ENCODE measurements at places on chromosomes 16 and 17. TPM values are rescaled to one million over a fixed set of nuclear protein-coding genes. Genes with fewer than 3 reads are reported as not detected.

DNA sequence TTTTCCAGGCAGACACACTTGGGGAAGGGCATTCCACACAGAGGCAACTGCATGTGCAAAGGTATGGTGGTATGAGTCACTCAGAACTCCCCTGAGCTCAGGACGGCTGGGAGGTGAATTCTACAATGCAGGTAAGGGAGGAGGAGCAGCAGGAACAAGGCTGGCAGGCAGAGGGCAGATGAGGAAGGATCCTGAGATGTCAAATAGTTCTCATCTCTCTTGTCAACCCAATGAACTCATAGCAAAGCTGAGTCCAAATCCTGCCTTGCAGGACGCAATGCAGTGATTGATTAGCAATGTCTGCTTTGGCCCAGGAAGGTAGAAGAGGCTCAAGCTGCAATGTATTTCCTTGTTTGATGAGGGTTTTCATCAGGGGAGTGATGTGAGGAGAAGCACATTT, 243.5 kb downstream of the XYLT1 start:
- DNase-seq: no peak

DNA sequence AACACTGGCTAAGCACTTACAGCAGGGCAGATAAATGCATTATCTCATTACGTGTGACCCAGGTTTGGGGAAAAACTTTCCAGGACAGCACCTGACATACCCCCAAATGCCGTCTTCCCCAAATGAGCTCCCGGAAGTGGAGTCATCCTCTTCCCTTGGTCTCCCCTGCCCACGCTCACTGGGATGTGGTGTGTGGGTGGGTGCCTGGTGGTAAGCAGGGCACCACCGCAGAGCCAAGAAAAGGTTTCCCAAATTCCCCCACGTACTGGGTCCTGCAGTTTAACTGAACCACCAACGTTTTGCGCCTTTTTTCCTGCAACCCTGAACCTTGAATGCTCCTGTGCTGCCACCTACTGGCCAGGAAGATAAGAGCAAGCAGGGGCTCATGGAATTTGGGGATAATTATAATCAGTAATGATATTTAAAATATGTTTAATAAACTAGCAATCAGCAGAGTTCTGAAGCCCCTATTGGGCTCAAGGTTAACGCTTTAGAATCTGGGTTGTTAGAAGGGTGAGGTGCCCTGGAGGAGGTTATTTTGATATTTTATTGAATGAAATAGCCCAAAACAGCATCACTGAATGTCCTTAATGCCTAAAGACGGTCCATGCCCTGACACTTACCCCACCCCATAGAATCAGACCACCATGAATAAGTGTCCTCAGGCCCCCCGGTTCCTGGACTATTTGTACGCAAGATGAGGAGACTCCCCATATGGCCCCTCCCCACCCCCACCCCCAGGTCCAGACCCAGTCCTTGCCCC, 8.0 kb downstream of the SPPL2C start:
- DNase-seq: peak; percentile 71

The KIF2B gene
- not detected for total RNA-seq

- no peak for DNase-seq
Observed at GRCh38 chr17:70699408-70699807, 530.1 kb downstream of the KCNJ2 start.

The HIC1 gene
- 36.4 TPM for total RNA-seq

GRCh38 chr16:58462499-58462996, 37.4 kb upstream of the NDRG4 start:
- no peak for DNase-seq

The PRSS21 gene
- 0.27 TPM for total RNA-seq

GRCh38 chr16:82319038-82319437, 149.0 kb upstream of the MPHOSPH6 start:
- DNase-seq: no peak

The C16orf74 gene
- 12.0 TPM for total RNA-seq

DNA sequence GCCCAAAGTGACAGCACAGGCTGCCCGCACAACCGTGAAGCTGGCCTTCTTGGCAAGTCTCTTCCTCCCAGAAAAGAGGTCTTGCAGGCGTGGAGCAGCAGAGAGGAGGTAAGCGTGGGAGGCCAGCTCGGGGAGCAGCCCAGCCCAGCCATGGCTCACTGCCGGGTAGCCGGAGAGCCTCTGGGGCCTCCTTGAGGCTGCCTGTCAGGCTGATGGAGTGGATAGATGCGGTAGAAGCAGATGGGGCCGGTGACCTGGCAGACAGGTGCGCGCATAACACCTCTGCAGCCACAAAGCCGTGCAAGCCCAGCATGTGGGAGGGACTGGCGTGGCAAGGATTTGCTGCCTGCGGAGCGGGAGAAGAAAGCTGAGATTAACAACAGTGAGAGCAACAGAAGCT, 17.1 kb upstream of the DOK4 start:
- no peak for DNase-seq

DNA sequence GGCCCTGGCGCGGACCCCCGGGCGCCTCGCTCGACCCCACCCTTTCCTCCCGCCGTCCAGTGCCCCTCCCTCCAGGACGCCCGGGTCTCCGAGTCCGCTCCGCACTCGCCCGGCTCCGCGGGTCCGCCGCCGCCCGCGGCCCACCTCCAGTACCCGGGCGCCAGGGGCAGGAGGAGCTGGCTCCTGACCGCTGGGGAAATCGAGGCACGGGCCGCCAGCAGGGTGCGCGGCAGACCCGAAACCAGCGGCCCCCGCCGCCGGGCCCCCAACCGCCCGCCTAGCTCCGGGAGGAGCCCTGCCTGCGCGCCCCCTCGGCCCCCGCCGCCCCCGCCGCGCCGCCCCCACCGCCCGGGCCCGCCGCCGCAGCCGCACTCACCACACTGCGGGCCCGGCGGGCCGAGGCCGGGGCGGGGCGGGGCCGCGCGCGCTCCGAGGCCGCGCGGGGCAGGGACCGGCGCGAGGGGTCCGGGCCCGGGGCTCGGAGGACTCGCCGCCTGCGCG, 333 bp downstream of the MAFG start:
- DNase-seq: no peak

The RPH3AL gene
- 2.4 TPM for total RNA-seq

- no peak for DNase-seq
Observed at GRCh38 chr17:78128551-78129350, at the start of gene TMC6. Gene TMC6, minus strand, starts transcription at chr17:78128755. Its CDS starts 1,923 bp downstream, at chr17:78126832.

DNA sequence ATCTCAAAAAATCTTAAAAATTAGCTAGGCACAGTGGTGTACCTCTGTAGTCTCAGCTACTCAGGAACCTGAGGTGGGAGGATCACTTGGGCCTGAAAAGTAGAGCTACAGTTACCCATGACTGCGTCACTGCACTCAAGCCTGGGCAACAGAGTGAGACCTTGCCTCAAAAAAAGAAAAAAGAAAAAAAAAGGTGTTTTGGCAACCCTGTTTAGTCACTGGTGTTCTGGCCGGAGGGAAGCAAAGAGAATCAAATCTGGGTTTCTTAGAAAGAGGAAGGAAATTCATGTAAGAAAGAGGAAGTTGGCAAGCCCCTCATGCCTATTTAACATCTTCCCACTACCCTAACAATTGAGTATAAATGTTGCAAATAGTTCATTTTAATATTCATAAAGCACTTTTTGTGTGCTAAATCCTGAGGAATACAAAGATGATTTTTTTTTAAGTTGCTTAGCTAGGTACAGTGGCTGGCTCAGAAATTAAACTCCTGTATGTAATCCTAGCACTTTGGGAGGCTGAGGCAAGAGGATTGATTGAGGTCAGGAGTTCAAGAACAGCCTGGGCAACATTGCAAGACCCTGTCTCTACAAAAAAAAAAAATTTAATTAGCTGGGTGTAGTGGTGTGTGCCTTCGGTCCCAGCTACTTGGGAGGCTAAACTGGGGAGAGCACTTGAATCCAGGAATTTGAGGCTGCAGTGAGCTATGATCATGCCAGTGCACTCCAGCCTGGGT, 6.5 kb upstream of the USP32 start:
- DNase-seq: no peak

- peak; percentile 82 for DNase-seq
Observed at GRCh38 chr16:67406111-67406971, 9.9 kb downstream of the ZDHHC1 start.

- DNase-seq: no peak
Observed at GRCh38 chr17:75895370-75896155, 1.2 kb downstream of the TRIM65 start.

- DNase-seq: no peak
Observed at GRCh38 chr17:45759761-45760160, 24.4 kb upstream of the CRHR1 start.

DNA sequence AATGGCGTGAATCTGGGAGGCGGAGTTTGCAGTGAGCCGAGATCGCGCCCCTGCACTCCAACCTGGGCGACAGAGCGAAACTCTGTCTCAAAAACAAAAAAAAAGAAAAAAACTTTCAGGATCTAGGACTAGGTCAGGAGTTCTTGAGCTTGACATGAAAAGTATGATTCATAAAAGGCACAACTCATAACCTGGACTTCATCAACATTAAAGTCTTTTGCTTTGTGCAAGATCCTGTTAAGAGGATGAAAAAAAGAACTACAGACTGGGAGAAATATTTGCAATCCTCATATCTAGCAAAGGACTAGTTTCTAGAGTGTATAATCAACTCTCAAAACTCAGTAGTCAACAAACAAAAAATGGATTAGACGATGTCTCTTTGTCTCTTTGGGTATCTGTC, 40.0 kb downstream of the TBC1D16 start:
- DNase-seq: peak; percentile 17

DNA sequence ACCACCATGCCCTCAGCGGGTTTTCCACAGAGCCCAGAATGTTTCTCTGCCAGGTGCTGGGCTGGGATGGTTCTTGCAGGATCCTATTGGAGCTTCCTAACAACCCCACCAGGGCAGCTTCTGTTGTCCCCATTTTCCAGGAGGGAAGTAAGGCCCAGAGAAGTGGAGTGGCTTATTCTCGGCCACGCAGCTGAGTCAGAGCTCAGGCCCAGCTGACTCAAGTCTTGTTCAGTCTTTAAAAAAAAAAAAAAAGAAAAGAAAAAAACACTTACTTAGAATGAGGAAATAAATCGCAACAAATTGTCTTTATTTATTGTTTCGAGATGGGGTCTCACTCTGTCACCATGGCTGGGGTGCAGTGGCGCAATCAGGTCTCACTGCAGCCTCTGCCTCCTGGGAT, 413.0 kb downstream of the CPPED1 start:
- DNase-seq: peak; percentile 16

Data from fibroblast of the aortic adventitia (primary cell).